COLO829 (cell line): ENCODE measurements at places on chromosomes 4 and X.

- no peak for DNase-seq
These were observed 36.7 kb upstream of the ARHGAP6 start for GRCh38 chrX:11702420-11702819.

DNA sequence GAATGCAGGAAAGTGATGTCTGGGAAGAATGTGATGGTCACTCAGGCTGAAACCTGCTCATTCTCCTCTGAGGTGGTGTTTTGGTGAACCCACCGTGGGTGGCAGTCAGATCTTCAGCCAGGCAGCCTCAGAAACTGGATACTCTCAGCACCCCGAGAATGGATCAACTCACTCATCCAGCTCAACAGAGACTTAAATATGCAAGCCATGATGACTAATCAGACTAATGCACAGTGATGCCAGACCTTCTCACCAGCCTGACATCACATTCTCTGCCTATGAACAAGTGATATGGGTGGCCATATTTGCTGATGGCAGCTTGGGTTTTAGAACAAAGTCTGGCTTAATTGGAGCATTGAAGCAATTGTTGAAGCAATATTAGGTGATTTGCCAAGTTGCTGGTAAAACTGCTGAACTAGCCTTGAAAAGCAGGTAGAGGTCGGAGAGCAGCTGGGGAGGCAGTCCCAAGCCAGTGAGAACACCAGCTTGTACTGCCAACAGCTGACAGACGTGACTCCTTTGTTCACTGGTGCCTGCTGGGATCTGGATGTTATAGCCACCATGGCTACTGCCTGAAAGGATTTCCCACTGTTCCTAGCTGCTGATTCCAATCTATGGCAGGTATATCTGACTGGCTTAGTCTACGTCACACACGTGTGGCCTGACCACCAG lies 608.1 kb downstream of the MID1IP1 start:
- no peak for DNase-seq

DNA sequence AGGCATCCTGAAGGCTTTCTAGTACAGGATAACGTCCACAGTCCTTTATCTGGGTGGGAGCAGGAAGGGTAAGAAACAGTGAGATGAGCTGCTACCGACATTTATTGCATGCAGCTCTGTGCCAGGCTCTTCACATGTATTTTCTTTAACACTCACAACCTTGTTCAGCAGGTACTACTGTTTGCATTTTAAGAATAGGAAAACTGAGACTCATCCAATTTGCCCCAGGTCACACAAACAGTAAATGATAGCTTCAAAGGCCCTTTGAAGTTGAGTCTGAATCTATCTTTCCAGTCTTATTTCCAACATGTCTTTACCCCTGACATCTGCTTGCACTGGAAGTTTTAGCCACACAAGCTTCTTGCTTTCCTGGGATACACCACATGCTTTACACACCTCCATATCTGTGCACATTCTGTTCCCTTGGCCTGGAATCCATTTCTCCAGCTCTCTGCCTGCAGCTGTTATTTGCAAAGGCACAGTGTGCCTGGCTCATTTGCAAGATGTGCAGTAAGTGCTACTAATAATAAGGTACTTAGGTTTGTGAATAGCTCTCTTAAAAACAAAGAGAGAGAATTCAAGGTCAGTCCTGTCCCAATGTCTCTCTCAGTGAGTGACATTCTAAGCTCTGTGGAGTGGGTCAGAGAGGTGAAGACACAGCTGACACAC lies 61.2 kb downstream of the METTL14 start:
- no peak for DNase-seq

- DNase-seq = peak; percentile 54
These were observed 24.1 kb downstream of the ZCCHC12 start for GRCh38 chrX:118847676-118848075.

DNA sequence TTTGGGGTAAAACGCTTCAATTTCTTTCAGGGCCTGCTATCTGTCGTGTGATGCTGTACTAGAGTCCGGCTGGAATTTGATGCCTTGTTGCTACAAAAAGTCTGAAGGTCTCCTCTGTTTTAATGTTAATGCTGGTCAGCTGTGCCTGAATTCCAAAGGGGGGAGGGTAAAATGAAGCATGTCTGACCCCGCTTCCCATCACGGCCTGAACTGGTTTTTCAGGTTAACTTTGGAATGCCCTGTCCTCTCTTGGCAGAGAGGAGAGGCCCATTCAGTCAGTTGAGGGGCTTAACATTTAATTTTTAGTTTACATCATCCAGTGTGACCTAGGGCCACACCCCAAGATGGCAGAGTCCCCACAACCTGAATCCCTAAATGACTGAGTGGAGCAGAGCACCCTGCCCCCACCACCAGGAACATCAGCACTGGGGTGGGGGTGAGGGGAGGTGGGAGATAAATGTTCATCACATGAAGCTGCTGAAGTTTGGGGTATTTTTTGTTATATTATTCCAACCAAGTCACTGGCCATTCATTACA lies 47.9 kb upstream of the GPR78 start:
- DNase-seq = no peak

- DNase-seq = no peak
These were observed 6.6 kb upstream of the UTP3 start for GRCh38 chr4:70681704-70682103.
